ENCODE measurements at places on chromosomes 16 and 17.

DNA sequence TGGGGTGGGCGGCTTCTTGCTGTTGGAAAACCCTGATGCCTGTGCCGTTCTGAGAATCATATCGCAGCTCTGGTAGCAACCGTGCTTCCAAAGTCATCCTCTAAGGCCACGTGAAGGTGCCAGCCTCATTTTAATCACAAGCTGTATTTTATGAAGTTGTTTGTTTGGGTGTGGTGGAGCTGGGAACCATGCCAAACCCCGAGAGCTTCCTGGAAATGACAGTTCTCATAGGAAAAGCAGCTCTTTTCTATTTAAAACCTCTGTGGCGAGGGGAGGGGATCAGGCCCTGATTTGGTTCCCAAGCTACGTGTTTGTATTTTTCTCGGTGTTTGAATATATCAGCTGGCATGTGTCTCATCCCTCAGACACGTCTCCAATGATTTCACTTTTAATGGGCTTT lies 21.7 kb downstream of the KNOP1 start:
- DNase-seq = peak; percentile 90

DNA sequence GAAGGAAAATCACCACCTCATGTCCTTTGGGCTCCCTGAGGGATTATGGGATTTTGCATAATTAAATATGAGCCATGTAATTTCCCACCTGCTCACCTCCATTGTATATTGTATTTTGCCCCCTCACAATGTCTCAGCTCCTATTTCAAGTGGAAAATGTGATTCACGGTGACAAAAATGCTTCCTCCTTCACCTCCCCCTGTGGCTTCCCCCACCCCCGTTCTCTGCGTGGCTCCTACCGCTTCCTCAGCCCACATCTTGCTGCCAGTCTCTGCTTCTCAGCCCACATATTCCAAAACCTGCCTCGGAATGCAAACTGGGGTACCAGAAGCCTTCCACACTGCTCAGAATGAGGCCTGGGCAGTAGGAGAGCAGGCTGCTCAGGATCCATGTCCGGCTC lies 394.5 kb upstream of the C16orf82 start:
- no peak for DNase-seq

- DNase-seq = no peak
Observed at GRCh38 chr16:86836503-86837129, 258.3 kb downstream of the FOXL1 start.

DNA sequence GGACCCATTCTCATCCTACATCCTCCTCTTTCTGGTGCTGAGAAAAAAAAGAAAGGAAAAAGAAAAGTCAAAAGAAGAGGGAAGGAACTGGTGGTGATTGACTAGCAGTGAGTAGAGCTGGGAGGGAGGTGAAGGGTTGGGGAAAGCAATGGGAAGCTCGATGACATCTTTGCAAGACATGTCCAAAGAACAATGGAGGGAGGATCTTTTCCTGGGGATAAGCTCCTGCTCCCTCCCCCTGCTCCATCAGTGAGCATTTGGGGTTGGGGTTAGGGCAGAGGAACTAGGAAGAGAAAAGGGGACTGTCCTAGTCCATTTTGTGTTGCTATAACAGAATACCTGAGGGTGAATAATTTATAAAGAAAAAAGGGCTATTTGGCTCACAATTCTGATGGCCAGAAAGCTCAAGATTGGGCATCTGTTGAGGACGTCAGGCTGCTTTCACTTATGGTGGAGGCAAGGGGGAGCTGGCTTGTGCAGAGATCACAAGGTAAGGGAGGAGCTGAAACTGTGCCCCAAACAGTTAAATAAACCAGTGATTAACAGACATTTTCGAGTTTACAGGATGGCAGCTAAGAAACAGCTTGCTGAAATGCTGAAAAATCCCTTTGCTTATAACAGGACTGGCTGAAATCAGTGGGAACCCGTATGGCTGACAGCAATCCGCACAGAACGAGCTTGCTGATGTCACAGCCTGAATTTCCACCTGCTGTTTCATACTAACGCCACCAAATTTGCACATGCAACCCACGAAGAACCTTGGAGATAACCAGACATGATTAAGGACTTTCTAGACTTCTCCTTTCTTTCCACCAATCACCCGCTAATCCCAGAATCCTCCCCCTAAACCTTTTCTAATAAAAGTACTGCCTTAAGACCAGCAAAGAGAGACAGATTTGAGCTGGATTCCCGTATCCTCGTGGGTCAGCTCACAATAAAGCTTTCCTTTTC lies 1.6 kb upstream of the ODF4 start:
- DNase-seq = no peak

GRCh38 chr17:18187821-18188761 lies 4.5 kb downstream of the ALKBH5 start:
- peak; percentile 18 for DNase-seq

GRCh38 chr17:79532107-79532790 lies 78.6 kb downstream of the RBFOX3 start:
- no peak for DNase-seq

DNA sequence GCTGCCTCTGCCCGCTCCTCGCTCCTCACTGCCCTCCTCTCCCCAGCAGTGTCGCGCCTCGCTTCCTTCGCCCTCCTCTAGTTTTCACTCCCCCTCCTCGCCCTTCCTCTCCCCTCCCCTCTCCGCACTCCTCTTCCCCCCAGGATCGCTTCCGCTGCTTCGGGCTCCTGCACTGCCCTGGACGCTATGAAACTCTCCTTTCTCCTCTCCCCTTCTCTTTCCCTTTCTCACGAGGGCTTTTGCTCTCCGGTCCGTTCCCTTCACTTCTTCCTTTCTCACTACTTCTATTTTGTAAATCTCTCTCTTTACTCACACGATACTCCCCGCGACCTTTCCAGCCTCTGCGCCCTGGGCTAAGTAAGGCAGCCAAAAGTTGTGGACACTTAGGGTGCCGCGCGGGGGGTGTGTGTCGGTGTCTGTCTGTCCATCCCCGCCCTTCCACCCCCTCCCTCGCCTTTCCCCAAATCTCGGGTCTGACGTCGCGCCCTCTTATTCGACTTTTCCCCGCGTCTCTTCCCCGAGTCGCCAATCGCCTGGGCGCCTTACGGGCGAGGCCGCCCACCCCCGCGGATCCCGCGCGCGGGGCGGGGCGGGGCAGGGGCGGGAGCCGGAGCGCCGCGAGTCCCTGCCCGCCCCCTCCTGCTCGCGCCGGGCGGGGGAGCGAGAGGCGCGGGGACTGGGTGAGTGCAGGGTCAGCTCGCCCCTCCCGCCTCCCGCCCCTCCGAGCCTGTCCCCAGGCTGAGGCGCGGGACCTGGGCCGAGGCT lies at the start of gene IRX3:
IRX3 (minus strand) TSS at position 422 of the 765 bp plus-strand sequence. CDS start 737 bp downstream, outside the sequence.
- no peak for DNase-seq

DNA sequence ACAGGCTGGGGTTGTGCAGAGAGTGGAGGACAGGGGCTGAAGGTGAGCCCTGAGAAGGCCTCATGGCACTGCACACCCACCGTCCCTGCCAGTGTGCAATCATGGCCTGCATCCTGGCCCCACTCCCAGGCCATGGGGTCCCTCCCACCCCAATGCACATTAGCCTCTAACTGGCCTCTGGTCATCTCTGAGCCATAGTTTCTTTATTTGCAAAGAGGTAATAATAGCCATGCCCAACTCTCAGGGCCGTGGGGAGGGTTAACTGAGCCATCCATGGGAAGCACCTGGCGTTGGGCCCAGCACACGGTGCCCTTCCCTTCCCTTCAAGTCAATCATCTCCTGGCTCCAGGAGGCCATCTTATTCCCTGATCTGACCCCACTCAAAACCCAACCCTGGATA lies 10.8 kb upstream of the ITGA3 start:
- no peak for DNase-seq

DNA sequence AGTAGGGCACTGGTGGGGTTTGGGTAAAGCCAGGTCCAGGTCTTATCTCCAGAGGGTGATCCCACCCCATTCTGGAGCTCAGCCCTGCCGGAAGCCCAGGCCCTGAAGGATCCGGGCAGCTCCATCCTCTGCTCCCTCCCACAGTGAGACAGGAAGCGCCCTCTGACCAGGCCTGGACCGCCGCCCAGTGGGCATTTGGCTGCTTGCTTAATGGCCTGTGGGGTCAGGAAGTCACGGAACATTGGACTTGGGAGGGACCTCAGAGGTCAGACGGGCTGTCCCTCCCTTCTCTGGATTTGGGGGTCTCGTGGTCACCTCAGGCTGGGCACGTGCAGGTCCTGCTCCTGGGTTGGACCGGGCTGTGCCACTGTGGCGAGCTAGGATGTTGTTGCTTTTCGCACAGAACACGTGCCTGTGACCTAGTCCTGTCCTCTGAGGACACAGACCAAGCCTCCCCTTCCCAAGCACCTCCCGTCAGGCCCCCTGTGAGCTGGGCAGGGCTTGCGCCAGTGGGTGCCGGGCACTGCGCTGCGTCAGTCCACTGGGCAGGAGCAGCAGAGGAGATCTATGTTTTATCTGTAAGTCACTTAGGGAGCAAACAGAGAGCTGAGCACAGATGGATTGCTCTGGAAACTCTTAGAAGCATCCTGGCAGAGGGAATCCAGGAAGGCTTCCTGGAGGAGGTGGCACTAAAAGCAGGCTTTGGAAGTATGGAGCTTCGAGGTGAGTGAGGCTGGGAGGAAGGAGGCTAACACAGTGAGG lies 49.4 kb upstream of the GSE1 start:
- DNase-seq = no peak

DNA sequence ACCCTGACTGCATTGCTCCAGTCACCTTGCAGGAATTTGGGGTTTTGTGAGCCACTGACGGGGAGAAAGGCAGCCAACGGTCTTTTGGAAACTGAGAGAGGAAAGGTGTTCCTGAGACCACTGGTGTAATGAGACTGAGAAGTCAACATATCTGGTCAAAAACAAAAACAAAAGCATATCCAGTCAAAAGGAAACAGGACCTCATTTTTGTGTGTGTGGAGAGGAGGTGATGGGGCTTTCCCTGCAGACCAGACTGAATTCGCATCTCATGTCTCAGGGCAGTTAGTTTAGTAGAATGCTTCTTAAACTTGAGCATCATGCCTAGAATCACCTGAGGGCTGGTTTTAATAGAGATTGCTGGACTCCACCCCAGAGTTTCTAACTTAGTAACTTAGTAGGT lies 198.4 kb downstream of the COPRS start:
- no peak for DNase-seq

GRCh38 chr17:71963351-71963750 lies 157.5 kb upstream of the SOX9 start:
- no peak for DNase-seq

- DNase-seq = no peak
Observed at GRCh38 chr16:13672196-13672595, 247.8 kb upstream of the ERCC4 start.

DNA sequence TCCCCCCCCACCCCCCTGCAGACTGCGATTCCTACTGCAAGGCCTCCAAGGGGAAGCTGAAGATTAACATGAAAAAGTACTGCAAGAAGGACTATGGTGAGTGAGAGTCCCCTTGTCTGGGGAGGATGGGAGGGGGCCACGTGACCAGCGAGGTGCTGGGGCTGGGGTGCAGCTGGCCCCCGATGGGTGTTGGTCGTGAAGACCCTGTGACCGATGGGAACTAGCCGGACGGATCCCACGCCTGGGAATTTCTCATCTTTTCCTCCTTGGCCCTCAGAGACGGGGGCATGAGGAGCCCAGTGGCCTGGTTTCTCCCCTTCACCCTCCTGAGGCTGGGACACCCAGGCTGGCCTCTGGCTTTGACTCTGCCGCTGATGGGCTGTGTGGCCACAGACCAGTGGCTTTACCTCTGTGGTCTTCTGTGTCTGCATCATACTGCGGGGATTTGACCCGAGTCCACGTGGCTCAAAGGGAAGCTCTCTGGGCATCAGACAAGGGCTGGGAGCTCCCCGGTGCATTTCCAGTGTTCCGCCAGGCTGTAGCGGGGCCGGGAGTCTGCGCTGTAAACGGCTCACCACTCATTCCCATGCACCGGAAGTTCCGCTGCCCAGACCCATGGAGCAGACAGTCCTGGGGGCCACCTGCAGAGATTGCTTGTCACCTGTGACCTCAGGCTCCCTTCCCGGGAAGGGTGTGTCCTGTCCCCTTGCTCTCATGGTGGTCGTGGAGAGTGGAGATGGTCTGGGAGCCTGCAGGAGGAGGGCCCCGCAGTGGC lies 200.0 kb downstream of the NTN1 start:
- DNase-seq = no peak

GRCh38 chr17:48693178-48693577 lies 29.1 kb downstream of the PRAC1 start:
- DNase-seq = no peak

DNA sequence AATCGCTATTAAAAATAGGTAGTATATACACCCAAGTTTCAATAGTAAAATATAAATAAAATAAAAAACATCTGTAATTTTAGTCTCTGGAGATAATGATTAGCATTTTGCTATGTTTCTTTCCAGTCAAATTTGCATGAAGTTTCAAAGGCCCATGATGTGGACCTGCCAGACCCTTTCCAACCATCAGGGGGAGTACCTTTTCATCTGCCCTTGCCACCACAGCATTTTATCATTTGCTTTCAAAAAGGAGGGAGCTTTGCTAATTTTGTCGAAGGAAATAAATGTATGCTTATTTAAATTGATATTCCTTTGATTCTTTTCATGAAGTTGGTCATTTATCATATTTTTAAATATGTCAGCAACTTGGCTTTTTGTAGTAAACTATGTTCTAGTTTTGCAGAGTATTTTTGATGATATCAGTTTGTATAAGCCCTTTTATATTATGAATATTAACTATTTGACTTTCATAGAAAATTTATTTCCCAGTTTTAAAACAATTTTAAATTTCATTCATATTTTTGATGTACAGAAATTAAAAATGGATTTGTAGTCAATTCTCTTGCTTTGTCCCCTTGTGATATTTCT lies 115.2 kb upstream of the NETO2 start:
- DNase-seq = peak; percentile 11

- no peak for DNase-seq
Observed at GRCh38 chr16:9042533-9042932, 48.9 kb upstream of the HAPSTR1 start.

GRCh38 chr16:10269632-10270031 lies 87.4 kb upstream of the GRIN2A start:
- DNase-seq = no peak

GRCh38 chr16:27326738-27327585 lies 13.2 kb downstream of the IL4R start:
- DNase-seq = peak; percentile 13

- DNase-seq = no peak
Observed at GRCh38 chr16:68246666-68247065, 1.5 kb downstream of the PLA2G15 start.

GRCh38 chr17:74758848-74759168 lies 10.4 kb downstream of the NHERF1 start:
- DNase-seq = no peak

All from CD4-positive, alpha-beta T cell treated with Interleukin-4 for 4 hours (primary cell).